ENCODE measurements at places on chromosomes 2 and 18. TPM values are rescaled to one million over a fixed set of nuclear protein-coding genes. Genes with fewer than 3 reads are reported as not detected.
A peak's percentile ranks its signal among the peaks of the same experiment; 100 is the strongest.

The VWC2L gene
- not detected for total RNA-seq

- no peak for DNase-seq
Observed at GRCh38 chr2:68391099-68391498, 26.0 kb downstream of the PLEK start.

The SRD5A2 gene
- not detected for total RNA-seq

GRCh38 chr18:76491473-76491775 is 3.6 kb downstream of the ZNF516 start:
- peak; percentile 9 for DNase-seq

DNA sequence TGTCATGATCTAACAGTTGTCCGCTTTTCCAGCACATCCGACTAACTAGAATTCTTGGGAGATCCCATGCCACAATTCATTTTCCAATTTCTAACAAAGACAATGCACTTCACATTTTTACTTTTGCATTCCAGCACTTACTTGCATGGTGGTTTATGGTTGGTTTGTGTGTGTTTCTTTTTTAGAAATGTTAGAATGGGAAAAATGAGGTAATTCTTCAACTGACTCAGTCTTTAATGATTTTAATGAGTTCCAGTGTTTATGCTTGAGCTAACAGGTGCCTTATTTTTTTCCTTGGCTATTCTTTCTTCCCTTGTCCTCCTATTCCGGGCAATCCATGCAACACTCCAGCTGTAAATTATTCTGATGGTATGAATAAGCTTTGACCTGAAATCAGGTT is 46.4 kb downstream of the SLC8A1 start:
- DNase-seq, result no peak

DNA sequence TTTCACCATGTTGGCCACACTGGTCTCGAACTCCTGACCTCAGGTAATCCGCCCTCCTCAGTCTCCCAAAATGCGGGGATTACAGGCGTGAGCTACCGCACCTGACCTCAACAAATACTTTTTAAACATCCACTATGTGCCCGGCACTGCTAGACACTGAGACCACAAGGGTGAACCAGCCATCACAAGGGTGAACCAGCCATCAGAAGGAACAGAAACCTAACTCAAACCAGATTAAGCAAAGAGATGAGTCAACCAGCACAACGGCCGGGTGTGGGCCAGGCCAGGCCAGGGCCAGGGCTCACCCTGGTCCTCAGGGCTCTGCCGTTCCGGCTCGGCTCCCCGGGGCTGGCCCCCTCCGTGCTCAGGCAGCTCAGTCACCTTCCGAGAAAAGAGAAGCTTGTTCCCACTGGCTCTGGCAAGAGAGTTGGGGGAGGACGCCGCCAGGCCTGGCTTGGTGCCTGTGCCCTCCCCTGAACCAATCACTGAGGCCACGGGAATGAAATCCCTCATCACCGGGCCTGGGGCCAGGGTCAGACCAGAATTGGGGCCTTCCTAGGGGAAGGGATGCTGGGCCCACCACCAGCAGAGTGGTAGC is 4.4 kb downstream of the TEX44 start:
- no peak for DNase-seq

DNA sequence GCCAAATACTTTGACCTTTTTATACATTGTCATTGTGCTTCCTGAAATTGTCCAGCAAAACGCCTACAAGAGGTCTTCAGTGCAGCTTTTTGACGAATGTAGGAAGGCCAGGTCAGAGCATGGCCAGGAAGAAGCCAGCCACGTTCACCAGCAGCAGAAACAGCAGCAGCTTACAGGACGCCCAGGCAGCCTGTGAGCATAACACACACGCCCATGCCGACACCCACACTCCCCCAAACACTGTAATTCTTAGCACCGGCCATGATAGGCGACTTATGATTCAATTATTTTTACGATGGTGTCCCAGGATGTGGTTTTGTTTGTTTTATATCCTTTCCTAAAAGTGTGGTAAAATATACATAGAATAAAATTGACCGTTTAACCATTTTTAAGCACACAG is 249.1 kb upstream of the SALL3 start:
- no peak for DNase-seq

The FAM110C gene
- total RNA-seq, result 0.78 TPM
